ENCODE measurements at places on chromosomes 12 and 14.

DNA sequence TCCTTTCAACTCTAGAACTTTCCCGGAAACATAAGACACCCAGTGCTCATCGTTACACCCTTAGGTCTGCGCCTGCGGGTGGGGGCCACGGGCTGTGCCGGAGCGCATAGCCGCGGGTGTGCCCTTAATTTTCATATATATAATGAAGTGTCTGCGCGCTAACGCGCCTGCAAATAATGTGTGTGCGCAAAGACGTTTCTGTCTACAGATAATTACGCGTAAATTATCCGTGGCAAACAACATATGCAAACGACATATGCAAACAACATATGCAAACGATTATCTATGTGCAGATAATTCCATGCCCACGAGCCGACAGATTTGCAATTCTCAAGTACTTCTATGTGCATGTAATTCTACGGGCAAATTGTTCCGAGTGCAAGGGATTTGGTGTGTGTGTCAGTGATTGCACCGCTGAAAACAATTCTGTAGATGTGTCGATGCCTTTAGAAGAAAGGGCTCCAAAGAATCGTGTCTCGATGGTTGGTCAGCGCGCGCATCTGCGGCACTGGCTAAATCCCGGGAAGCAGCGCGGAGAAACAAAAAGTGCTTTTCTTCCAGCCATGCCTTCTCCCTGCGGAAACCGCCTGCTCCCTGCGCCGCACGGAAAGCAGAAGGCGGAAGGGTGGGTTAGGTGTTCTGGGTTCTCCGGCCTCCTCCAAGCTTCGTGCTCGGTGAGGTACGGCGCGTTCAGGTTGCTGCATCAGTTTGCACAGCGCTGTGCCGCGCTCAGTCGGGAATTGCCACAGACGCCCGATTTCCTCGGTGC, 34.5 kb upstream of the TBX5 start:
- DNase-seq: no peak
- no peak overlapping the region for H3K27ac ChIP-seq
- no peaks in the 10 kb centered on the region for H3K36me3 ChIP-seq
- H3K27me3 ChIP-seq: peaks cover 80% of the 10 kb centered on the region
- no peaks in the 10 kb centered on the region for H3K4me1 ChIP-seq

DNA sequence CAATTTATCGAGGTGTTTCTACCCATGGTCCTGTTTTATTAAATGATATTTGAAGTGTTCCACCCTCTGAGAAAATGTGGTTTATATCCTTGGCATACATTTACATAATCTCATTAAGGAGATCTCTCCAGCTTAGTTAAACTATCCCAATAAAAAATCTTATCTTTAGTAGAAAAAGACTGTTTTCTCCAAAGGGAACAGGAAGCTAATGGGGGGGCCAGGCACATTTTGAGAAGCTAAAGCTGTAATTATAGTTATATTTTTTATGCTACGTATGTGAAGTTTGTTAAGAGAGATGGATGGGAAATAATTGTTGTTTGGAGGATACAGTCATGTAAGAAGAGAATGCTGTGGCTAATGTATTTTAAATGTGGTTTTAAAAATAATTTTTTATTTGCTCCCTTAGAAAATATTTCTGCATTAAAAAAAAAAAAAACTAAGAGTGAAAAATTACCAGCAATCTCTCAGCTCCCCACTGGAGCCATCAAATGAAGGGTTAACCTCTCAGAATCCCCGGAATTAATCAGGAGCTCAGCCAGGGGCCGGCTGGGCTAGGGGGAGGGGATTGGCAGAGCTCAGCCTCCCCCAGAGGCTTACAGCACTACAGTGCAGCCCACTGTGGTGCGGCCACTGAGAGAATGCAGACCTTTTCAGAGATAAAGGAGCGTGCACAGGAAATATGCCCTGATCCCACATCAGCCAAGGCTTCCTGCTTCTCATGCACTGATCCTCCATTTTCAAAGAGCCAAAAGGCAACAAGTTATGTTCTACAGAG, 185.8 kb downstream of the EGLN3 start:
- no peak for DNase-seq
- no peak overlapping the region for H3K4me3 ChIP-seq
- H3K36me3 ChIP-seq: no peaks in the 10 kb centered on the region
- H3K27ac ChIP-seq: no peak overlapping the region
- no peaks in the 10 kb centered on the region for H3K27me3 ChIP-seq

DNA sequence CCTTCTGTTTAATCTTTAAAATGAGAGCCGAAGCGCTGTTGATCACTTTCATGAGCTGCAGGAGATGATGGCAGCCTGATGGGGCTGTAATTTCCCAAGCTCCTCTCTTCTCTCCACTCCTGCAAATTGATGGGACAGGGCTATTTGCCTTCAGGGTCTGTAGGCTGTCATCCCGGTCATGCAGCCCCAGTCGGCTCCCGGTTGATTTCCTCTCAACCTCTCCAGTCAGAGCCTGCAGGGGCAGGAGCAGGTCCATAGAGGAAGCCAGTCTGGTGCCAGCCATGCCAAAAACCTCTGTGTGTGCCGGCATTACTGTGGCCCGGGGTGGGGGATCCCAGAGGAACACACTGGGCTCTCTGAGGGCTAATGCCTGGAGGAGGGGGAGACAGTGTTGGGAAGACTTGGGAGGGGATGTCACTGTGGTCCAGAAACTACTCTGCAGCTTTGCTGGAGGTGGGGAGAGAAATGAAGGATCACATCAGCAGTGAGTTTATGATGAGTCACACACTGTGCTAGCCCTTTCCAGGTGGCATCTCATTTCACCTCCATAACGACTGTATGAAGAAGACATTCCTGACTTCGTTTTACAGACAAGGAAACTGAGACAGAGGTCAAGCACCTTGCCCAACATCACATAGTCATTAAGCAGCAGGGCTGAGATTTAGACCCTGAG, 46.5 kb upstream of the PRIMA1 start:
- DNase-seq: no peak
- peaks cover 15% of the 10 kb centered on the region for H3K27me3 ChIP-seq
- no peak overlapping the region for H3K27ac ChIP-seq
- no peaks in the 10 kb centered on the region for H3K4me1 ChIP-seq
- H3K36me3 ChIP-seq: no peaks in the 10 kb centered on the region

DNA sequence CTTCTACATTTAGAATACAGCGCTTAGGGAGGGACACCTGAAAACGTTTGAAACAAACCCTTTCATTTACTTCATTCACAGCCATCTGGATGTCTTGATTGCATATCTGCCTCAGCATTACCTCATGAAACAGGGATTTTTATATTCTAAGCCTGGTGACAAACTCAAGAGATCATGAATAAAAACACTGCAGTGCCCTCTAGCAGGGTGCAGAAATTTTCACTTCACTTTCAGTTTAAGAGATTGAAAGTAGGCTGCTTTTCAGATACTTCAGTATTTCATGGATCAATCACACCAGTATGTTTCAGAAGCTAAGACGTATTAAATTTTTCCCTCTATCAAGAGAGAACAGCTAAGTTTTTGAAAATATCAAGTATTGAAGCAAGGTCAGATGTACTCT, 467.8 kb downstream of the MDGA2 start:
- no peak overlapping the region for H3K27ac ChIP-seq
- H3K4me1 ChIP-seq: no peaks in the 10 kb centered on the region
- no peak for DNase-seq

GRCh38 chr14:75049731-75050201, 1.5 kb downstream of the MLH3 start:
- no peaks in the 10 kb centered on the region for H3K27me3 ChIP-seq
- no peak for DNase-seq
- H3K4me3 ChIP-seq: peak overlapping the region; percentile 92
- H3K36me3 ChIP-seq: peaks cover 7% of the 10 kb centered on the region

DNA sequence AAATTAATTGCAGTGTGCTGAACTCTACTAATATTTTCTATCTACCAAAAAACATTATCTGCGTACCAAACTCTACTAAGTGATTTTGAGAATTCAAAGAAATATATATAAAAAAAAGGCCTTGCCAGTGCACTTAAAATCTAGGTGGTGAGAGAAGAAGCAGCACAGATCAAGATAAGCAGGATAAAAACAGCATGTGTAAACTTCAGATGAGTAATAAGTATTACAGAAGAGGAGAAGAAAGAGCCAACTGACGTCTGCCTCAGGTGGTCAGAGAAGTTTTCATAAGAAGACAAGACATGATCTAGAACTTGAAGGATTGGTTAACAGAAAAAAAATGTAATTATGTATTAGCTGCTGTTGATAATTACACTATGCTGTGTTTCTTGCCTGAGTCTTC, 166.4 kb downstream of the DUSP6 start:
- no peaks in the 10 kb centered on the region for H3K4me1 ChIP-seq
- no peak overlapping the region for H3K4me3 ChIP-seq
- peaks cover 3% of the 10 kb centered on the region for H3K36me3 ChIP-seq

DNA sequence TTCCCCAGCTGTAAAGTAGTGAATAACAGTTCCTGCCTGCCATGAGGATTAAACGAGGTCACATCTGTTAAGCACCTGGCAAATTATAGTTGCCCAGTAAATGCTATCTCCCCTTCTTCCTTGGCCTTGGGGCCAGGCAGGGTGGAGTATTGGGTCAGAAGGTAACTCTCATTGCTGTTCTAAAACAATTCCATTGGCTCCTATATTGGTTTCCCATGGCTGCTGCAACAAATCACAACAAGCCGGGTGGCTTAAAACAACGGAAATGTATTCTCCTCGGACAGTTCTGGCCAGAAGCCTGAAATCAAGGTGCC, 31.9 kb downstream of the MMAB start:
- no peak for DNase-seq
- no peak overlapping the region for H3K27ac ChIP-seq
- H3K4me1 ChIP-seq: no peaks in the 10 kb centered on the region
- H3K4me3 ChIP-seq: no peak overlapping the region
- peaks cover 4% of the 10 kb centered on the region for H3K36me3 ChIP-seq

DNA sequence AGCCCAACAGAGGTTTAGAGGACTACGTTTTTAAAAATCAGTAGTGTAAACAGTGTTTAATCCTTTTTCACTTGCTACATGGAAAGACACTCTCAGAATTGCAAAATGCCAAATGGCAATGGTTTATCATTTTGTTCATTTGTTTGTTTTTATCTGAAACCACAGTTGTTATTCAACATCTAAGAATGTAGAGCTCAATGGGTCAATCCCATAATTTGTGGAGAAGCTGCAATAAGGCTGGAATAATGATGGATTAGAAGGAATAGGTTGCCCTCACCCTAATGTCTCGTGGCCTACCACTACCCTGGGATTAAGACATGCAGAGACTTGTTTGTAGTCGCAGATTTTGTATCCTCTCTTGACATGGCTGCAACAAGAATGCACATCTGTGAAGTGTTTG, 115.7 kb downstream of the LLPH start:
- no peak overlapping the region for H3K4me3 ChIP-seq
- DNase-seq: no peak
- H3K36me3 ChIP-seq: no peaks in the 10 kb centered on the region
- H3K27me3 ChIP-seq: peaks cover 2% of the 10 kb centered on the region
- H3K4me1 ChIP-seq: no peaks in the 10 kb centered on the region

- no peak overlapping the region for H3K4me3 ChIP-seq
- H3K27ac ChIP-seq: no peak overlapping the region
- peaks cover 36% of the 10 kb centered on the region for H3K36me3 ChIP-seq
Observed at GRCh38 chr12:102095677-102096263, 24.1 kb downstream of the NUP37 start.

GRCh38 chr14:41634286-41634685, 27.6 kb downstream of the LRFN5 start:
- no peaks in the 10 kb centered on the region for H3K27me3 ChIP-seq
- no peaks in the 10 kb centered on the region for H3K36me3 ChIP-seq
- no peak for DNase-seq
- no peak overlapping the region for H3K27ac ChIP-seq
- no peaks in the 10 kb centered on the region for H3K4me1 ChIP-seq

- H3K27ac ChIP-seq: no peak overlapping the region
- peaks cover 17% of the 10 kb centered on the region for H3K4me1 ChIP-seq
- H3K4me3 ChIP-seq: no peak overlapping the region
- H3K27me3 ChIP-seq: no peaks in the 10 kb centered on the region
- no peaks in the 10 kb centered on the region for H3K36me3 ChIP-seq
- DNase-seq: no peak
Observed at GRCh38 chr12:45259675-45260074, 43.8 kb downstream of the ANO6 start.

- peaks cover 2% of the 10 kb centered on the region for H3K27me3 ChIP-seq
- H3K4me1 ChIP-seq: no peaks in the 10 kb centered on the region
- no peak for DNase-seq
- H3K4me3 ChIP-seq: no peak overlapping the region
Observed at GRCh38 chr12:12943586-12944260, 8.2 kb downstream of the GPRC5D start.

GRCh38 chr14:37131205-37131604, 41.2 kb downstream of the SLC25A21 start:
- H3K27ac ChIP-seq: no peak overlapping the region
- no peaks in the 10 kb centered on the region for H3K4me1 ChIP-seq
- DNase-seq: no peak
- H3K4me3 ChIP-seq: no peak overlapping the region
- no peaks in the 10 kb centered on the region for H3K36me3 ChIP-seq

DNA sequence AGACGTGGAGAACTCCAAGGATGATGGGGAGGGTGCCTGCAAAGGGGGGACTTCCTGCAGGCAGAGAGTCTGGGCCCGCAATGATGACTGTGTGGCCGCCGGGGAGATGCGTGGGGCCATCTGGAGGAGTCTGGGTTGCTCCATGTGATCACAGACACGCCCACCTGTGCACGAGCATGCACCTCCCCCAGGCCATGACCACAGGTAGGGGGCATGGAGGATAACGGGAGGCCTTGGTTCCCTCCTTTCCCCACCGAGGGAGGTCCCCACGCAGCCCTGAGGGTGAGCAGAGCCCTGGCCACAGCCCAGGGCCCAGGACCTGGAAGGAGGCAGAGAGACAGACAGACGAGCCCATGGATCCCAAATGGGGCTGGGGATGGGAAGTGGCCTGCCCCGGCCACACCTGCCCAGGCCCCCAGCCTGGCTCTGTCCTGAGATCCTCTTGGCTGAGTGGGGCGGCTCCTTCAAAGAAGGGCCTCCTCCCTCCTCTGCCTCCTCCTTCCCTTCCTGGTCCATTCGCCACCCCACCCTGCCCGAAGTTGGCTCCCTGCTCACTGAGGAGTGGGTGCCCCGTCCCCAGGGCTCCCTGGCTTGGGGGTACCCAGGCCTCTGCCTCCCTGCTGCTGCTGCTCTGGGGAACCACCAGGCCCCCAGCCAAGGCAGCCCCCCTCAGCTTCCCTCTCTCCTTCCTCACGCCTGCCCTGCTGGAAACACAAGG, 138.2 kb downstream of the CALM1 start:
- no peak overlapping the region for H3K27ac ChIP-seq
- DNase-seq: no peak
- no peaks in the 10 kb centered on the region for H3K27me3 ChIP-seq
- no peak overlapping the region for H3K4me3 ChIP-seq

- DNase-seq: peak; percentile 45
- peaks cover 81% of the 10 kb centered on the region for H3K4me1 ChIP-seq
- peak overlapping the region; percentile 74 for H3K4me3 ChIP-seq
- peak overlapping the region; percentile 13 for H3K27ac ChIP-seq
Observed at GRCh38 chr14:91354979-91355685, 62.5 kb downstream of the CCDC88C start.

DNA sequence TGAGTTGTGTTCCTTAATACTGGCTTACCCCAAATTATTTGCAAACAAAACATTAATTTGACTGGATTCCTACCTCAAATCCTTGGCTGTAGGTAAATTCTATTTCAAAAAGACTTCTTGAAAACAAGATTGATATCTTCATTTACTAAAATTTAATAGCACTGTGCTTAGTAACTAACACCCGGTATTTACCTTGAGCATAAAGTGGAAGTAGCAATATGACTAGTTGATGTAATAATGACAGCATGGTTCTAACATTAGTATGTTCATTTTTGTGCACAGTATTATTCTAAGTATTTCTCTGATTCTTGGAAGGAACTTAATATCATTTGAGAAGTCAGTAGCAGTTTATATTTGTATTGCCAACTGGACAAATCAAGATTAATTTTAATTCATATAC, 96.8 kb downstream of the PPHLN1 start:
- H3K27me3 ChIP-seq: no peaks in the 10 kb centered on the region
- no peak overlapping the region for H3K27ac ChIP-seq
- H3K4me3 ChIP-seq: no peak overlapping the region
- DNase-seq: no peak
- peaks cover 26% of the 10 kb centered on the region for H3K4me1 ChIP-seq
